ENCODE measurements at places on chromosomes 3 and 15.
A peak's percentile ranks its signal among the peaks of the same experiment; 100 is the strongest.

DNA sequence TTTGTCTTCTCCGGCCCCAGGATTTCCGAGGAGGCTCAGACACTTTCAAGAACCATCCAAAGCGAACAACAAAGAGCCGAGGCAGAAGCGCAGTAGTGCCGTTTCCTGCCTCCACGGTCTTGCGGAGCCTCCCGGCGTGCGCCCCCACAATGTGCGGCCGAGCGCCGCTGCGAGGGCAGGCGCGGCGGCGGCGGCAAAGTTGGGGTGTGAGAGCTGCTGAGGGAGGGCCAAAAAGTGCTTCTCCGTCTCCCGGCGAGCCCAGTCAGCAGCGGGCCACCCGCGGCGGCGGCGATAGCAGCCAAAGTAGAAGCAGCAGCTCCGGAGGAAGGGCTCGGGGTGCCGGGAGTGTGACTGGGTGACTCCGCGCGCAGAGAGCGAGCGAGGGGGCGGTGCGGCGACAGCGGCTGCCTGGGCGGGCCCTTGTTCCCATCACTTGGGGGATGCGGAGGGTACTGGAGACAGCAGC, 749.1 kb downstream of the ROBO1 start:
- DNase-seq = peak; percentile 59

DNA sequence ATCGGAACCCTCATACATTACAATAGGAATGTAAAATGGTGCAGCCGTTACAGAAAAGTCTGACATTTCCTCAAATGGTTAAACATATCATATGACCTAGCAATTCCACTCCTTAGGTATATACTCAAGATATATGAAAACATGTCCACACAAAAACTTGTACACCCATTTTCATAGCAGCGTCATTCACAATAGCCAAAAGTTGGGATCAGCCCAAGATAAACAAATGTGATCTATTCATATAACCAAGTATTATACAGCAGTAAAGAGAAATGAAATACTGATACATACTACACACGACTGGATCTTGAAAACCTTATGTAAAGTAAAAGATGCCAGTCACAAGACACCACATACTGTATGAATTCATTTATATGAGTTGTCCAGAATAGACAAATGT, 102.4 kb downstream of the MSL2 start:
- DNase-seq = no peak

GRCh38 chr3:32686713-32687112, 1.7 kb downstream of the CNOT10 start:
- no peak for DNase-seq

GRCh38 chr3:46401579-46401978, 5.3 kb downstream of the CCR5AS start:
- no peak for DNase-seq

GRCh38 chr15:88262064-88262463, 5.5 kb upstream of the NTRK3 start:
- DNase-seq = no peak

DNA sequence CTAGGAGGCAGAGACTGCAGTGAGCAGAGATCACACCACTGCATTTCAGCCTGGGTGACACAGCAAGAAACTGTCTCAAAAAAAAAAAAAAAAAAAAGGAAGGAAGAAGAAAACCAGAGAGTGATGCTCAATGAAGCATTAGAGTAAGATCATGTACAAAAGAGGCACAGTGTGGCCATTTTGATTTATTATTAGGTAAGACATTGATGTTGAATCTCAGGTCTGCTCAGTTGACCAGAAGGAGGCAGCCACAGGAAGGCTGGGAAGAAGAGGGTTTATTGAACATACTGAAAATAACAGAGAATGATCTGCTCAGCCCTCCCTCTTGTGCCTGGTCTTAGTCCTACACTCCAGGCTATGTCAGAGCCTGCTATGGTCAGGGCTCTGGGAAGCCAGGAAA, 15.6 kb downstream of the LRRK1 start:
- no peak for DNase-seq

GRCh38 chr15:48603123-48603500, 42.4 kb downstream of the FBN1 start:
- DNase-seq = peak; percentile 34

DNA sequence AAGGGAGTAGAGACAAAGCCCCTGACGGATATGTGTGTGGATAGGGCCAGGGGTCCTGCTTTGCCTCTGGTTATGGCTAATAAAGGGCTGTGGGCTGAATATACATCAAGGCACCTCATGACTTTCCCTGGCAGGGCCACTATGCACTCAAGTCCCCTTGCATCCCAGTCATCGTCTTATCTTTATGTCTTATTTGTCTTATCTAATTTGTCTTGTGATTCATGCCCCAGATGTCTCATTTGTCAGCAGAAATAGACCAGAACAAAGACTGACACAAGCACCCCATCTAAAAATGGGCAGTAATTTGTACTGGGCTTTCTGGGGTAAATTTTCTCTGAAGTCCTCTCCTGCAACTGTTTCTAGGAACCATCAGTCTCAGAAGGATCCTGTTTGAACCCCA, 68.6 kb downstream of the ITGA11 start:
- no peak for DNase-seq

GRCh38 chr3:128231606-128232005, 78.3 kb downstream of the EEFSEC start:
- DNase-seq = peak; percentile 12

DNA sequence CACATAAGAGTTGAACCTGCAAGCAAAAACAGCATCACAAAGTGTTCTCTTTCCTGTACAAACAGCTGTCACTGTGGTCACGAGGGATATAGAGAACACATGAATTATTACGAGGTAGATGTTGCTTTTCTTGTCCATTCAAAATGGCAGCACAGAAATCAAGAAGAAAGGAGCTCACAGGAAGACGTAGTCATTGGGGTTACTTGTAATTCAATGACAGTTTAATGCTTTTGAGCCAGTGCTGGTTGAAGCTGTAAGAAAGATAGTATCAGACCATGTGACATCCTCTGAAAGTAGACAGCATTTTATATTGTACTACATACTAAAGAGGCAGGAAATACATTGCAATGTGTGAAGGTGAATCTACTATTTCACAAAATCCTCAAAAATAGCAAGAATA, 140.4 kb downstream of the ABI3BP start:
- DNase-seq = no peak

DNA sequence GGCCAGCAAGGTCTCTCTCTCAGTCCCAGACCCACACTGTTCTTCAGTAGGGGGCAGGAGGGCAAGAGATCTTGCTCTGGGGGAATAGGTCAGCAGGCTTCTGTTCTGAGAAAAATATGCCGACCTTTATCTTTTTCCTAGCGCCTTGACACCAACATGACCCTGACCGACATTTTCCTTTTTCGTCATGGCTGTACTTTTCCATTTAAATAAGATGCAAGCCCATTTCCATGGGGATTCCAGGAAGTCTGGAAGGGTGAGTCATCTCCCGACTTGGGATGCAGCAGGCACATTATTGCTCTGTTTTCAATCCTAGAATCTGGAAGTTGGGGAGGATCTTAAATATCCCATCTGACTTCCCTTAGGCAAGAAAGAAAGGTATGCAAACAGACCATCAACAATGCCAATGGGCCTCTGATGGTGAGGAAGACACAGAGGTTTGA, 261.5 kb upstream of the LRTM1 start:
- DNase-seq = peak; percentile 96

DNA sequence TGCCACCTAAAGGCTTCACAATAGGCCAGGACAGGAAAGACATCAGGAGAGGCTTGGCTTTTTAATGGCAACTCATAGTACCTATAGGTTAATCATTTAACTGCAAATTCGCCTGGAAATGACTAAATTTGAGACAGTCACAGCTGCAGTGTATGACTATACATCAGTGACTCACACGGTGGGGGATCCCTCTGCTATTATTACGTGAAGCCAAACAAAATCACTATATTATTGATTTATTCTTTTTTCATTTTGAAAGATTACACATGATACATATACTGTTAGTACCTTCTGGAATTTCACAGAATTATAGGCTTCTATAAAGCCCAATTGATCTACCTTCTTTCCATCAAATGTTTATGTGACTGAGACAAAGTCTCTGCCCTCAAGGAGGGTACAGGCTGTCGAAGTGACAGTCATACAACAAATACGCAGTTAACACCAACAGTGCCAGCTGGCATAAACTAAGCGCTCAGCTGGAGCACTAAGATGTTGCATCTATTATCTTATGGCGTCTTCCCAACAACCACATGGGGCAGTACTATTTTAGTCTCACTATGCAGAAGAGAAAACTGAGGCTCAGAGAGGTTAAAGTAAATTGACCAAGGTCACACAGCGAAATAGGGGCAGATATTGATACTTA, 82.0 kb upstream of the LMOD3 start:
- no peak for DNase-seq

- DNase-seq = no peak
Observed at GRCh38 chr3:58342676-58343075, 10.0 kb downstream of the PXK start.

GRCh38 chr3:12948891-12949711, 107.7 kb upstream of the RPL32 start:
- DNase-seq = peak; percentile 70

- no peak for DNase-seq
Observed at GRCh38 chr15:79430901-79431635, 1.1 kb upstream of the MINAR1 start.

DNA sequence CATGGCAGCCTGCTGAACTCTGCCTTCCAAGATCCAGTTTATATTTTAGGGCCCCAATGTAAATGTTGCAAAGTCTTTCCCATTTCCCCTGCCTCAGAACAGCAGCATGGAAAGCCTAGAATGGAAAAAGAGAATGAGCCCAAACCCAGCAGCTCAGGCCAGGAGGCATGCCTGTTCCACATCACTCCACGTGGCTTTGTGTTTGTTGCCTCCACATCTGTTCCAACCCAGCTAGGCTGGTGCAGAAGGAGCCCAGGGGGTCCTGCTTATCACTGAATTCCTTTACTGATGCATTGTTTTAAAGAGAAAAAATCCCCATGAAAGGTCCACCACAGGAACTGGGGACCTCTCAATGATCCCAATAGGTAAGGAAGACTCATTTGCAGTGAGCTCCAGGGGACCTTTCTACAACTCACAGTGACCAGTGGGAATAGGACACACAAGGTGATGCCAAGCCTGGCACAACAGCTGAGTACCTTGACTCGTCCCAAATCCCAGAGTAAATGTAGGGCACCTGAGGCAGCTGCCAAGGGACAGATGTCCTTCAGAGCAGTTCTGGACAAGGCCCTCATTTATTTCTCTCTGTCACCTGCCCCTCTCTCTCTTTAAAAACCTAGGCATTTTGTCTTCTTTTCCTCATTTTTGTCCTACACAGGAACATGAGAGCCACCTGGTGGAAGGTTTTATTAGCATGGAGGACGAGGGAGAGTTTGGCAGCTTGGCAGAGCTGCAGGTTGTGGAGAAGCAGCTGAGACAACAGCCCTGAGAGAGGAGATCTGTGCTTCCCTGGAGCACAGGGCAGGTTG, 41.7 kb upstream of the ADAMTS17 start:
- peak; percentile 10 for DNase-seq

DNA sequence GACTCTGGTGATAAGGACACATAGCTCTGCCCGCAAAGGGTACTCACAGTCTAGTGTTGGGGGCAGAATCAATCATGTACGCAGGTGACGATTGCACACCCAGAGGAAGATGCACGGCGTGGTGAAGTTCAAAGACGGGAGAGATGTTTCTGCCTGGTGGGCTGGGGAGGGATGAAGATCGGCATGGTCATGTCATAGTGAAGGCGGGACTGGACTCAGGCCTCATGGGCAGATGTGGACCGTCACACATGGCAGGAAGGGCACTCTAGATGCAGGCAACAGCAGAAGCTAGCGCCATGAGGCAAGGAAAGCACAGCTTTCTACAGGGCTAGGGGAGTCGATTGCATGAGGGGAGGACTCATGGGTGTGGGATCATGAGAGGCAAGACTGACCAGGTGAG, 240.6 kb downstream of the OPA1 start:
- no peak for DNase-seq

- DNase-seq = no peak
Observed at GRCh38 chr15:39581242-39581792, 438 bp downstream of the THBS1 start.

DNA sequence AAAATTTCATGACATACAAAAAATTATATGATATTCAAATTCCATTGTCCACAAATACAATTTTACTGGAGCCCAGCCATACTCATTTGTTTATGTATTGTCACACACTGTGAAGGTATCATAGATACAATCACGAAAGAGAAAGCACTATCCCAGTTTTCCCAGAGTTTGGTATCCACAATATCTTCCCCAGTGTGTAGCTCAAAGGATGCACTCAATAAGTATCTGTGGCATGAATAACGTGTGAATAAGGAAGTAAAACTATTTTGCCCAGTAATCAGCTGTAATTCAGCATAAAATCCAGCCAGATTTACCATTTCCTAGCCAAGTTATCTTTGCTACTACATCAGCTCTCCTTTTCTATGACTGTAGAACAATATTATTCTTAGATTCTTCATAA, 131.3 kb upstream of the KCNMB2 start:
- DNase-seq = no peak

- no peak for DNase-seq
Observed at GRCh38 chr3:44232407-44232806, 9.3 kb upstream of the TOPAZ1 start.

DNA sequence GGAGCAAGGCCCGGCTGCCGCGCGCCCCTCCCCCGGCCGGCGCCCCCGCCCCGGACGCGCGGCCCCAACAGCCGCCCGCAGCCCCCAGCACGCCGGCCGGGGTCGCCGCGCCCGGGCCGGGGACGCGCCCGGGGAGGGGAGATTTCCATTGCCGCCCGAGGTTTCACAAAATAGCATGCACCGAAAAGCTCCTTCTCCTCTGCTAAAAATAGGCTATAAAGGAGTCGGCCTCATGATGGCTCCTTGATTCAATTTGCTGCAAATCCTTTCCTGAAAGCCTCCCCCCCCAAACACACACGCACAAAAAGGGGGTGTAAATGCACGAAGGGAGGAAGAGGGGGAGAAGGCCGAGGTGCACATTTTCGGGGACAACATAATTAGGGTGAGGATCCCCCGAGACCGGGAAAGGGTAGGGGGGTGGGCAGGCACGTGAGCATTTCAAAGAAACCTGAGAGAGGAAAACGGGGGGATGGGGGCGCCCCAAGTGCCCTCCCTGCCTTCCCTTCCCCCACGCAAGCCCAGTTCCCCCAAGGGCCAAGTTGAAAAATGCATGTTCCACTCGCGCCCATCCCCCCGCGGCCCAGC, 734 bp downstream of the TBL1XR1 start:
- DNase-seq = no peak

- DNase-seq = no peak
Observed at GRCh38 chr3:66419036-66419435, 81.8 kb downstream of the LRIG1 start.

DNA sequence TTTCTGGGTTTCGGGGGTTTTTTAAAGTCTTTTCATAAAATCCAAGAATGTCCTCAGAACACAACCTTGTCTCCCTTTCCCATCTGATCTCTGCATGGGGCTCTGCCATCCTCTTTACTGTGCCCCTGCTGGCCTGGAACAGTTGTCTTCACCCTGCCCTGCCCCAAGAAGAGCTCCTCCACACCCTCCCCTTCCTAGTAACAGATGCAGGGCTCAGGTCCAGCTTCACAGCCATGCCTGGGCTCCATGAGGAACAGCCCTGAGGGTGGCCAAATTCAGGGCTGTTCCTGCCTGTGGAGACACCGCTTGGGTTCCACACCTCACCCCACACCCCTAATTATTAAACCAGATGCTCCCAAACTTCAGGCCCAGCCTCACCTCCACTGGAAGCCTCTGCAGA, 12.9 kb upstream of the ULK3 start:
- DNase-seq = no peak
